ENCODE measurements at places on chromosomes 11 and 22.

GRCh38 chr11:394034-394857, at the start of gene PKP3:
Gene PKP3, plus strand, starts transcription at chr11:394209. Its CDS starts 84 bp downstream, at chr11:394293.
- DNase-seq, result no peak

DNA sequence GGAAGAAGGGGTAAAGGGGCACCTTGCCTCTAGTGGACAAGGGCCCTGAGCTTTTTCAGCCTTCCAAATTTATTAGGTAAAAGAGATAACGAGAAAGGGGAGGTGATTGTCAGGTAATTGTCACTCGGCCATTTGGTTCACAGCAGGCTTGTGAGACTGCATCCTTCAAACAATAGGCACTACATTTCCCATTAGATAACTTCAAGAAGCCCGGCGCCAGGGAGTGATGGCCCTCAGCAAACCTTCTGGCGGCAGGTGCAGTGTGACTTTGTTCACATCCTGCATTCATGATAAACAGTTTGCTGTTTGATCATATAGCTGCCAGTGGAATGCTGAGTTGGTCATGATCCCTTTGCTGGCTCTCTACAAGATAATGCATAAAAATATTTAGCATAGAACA, 185.1 kb downstream of the CWF19L2 start:
- no peak for DNase-seq

- DNase-seq, result no peak
Measured at GRCh38 chr11:9849389-9849788, 185.5 kb downstream of the SWAP70 start.

GRCh38 chr11:44334356-44335004, 24.5 kb upstream of the ALX4 start:
- no peak for DNase-seq

GRCh38 chr11:9600644-9601036, 27.2 kb downstream of the WEE1 start:
- no peak for DNase-seq

GRCh38 chr11:98104249-98104648, 916.5 kb upstream of the CNTN5 start:
- no peak for DNase-seq

GRCh38 chr11:110338684-110339083, 42.3 kb upstream of the RDX start:
- no peak for DNase-seq

DNA sequence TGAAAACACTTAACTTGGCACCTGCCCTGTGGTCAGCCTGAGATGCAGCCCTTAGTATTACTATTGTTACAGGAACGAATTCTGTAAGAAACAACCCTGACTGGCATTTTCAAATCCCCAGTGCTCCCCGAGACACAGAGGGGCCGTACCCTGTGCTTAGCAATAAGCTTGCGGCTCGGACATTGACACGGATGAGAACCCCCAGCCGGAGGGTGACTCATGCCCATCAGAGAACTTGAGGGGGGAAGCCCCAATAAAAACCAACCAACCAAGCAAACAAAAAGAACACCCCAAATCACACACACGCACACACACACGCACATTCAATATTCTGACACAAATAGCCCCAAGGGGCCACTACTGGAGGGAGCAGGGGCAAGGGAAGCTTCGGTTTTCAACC, 63.8 kb downstream of the SHISAL1 start:
- DNase-seq, result no peak

DNA sequence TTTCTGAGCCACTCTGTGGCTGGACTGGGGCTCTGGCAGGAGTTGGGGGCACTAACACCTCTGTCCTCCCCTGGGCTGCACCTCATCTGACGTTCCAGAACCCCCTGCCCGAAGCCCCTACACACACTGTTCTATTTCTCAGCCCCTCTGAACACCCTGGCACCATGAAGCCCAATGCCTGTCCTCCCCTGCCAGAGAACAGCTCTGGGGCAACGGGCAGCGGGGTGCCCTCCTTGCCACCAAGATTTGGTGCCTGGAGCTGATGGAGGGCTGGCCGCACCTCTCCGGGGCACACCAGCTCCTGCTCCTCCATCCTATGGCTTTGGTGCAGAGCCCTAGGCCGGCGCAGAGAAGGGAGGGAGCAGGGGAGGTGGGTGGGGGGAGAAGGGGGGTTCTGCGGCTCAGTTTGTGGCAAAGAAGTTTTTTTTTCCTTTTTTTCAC, 16.3 kb downstream of the DUSP8 start:
- no peak for DNase-seq

GRCh38 chr11:110948112-110948511, 235.9 kb upstream of the ARHGAP20 start:
- DNase-seq, result no peak

- no peak for DNase-seq
Measured at GRCh38 chr11:86874304-86875056, 74.1 kb downstream of the PRSS23 start.

- DNase-seq, result no peak
Measured at GRCh38 chr11:37710031-37710430, 1112.0 kb upstream of the RAG2 start.

DNA sequence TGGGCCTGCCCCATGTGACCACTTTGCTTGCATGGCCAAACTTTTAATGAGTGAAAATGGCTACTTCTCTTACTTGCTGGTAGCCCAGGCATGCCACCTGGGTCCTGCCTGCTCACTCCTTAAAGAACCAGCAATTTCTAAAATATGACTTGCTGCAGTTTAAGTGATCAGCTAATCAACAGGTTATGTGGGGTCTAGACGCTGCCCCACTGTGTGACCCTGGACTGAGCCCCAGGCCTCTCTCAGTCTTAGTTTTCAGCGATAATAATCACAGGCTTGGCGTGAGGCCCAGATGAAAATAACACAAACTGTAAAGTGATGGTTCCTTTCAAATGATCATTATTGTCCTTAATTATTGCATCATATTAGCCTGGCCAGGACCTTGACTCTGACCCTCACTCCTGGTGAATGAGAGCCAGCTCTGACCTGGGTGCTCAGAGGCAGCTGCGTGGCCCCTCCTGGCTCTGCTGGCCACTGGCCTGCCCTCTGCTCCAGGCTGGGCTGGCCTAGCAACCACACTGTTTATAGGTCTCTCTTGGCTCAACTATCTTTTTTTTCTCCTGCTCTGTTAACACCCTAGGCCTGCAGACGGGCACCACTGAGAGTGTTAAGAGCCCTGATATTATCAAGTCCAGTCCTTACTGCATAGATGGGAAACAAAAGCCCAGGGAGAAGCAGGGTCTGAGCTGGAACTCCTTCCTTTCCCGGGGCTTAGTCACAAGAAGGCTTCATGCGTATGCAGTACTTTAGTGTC, 89.7 kb downstream of the RRM1 start:
- no peak for DNase-seq

GRCh38 chr11:1100417-1101245, 26.0 kb downstream of the MUC2 start:
- no peak for DNase-seq

- DNase-seq, result no peak
Measured at GRCh38 chr11:106424111-106424510, 346.6 kb downstream of the AASDHPPT start.

GRCh38 chr11:16791191-16791961, 52.9 kb downstream of the C11orf58 start:
- peak; percentile 54 for DNase-seq

DNA sequence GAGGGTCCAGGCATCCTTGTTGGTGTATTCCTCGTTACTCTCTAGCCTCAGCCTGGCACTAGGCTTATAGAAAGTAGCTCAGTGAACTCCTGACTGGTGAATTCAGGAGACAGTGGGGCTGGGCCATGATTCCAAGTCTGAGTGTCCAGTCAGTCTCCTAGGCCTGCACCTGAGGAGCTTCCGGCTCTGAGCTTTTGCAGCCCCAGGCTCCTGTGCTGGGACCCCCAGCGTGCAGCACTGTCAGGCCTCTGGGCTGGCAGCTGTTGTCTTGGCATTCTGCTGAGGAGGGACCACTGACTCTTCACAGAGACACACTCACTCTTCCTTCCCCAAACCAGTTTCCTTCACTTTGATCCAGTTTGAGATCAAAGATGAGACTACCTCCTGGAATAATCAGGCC, 82.4 kb downstream of the CTTN start:
- DNase-seq, result no peak

DNA sequence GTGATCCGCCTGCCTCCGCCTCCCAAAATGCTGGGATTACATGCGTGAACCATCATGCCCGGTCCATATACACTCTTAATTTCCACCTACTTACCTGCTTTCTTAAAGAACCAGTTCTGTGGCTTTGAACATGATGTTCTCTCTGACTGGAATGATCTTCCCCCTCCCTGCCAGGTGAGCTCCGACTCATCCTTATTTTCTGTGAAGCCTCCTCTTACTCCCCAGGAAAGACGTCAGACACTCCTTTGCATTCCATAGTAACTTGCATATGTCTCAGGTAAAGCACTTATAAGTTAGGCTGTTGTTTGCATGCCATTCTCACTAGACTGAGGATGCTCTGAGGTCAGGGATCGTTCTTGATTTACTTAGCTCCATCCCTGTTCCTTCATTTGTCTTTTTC, 91.8 kb upstream of the RAB1B start:
- no peak for DNase-seq

- no peak for DNase-seq
Measured at GRCh38 chr11:93468290-93468689, 74.9 kb downstream of the SMCO4 start.

DNA sequence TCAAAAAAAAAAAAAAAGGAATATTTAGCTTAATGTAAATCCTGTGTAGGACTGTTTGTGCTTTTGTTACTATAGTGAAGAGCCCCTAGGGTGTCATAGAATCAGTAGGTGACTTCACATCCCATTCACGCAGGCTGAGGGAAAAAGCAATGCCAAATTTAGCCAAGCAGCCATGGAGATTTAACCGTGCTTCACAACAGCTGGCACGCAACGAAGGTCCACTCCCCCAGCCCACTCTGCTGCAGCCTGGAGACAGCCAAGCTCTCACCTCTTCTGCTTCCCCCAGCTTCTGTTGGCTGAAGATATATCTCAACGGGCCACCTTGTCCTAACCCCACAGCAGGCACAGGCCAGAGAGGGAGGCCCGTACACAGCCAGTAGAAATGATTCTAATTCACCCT, 78.8 kb upstream of the BID start:
- no peak for DNase-seq

DNA sequence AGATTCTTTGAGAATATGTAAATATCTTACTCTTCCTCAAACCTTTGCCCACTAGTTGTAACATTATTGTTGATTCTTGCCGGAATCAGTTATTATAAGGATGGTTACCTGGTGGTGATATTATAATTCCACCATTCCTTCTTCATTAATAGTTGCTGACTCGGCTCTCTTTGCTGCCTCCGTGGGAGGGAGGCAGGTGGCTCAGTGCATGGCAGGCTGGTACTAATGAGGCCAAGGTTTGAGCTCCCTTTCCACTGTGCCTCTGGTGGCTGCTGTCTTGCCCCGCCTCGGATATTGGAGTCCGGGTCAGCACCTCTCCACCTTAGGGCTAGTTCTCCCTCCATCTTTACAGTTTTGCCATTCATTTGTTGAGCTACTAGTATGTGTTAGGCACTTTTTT, 12.7 kb downstream of the CD6 start:
- no peak for DNase-seq

- no peak for DNase-seq
Measured at GRCh38 chr11:118820412-118821357, 29.7 kb upstream of the DDX6 start.

GRCh38 chr11:55936300-55936699, at the start of gene OR5I1:
Gene OR5I1, minus strand, starts transcription at chr11:55936400. Its CDS starts 0 bp downstream, at chr11:55936400.
- DNase-seq, result no peak

DNA sequence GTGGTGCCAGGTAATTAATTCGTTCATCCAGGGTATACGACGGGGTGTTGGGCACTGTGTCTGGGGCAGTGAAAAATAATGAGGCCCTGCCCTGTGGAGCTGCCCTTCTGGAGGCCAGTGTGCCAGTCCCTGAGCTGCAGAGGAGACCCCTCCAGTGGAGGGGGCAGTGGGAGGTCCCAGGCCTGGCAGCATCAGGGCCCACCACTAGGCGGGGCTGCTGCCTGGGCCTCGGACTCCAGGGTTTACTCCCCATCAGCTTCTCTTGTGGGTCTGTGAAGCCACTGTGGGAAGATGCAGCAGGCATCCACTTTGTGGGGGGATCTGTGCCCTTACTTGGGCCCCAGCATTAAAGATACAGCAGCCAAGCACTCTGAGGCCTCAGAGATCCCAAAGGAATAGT, 17.4 kb upstream of the TMPRSS6 start:
- no peak for DNase-seq

DNA sequence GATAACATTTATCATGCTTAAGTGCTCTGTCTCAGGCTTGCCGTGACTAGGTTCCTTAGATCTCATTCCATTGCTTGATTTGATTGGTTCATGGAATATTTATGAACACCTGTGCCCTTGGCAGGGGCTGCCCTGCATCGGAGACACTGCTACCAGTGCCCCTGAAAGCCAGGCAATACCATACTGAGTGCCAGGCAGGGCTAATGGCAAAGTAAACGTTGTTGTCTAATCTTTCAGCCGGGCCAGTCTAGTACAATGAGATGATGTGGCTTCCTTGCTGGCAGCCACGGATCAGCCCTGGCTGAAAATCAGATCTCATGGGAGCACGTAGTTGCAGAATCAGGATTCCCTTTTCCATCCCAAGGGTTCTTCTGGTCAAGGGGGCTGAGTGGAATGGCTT, 5.0 kb upstream of the PGA3 start:
- no peak for DNase-seq

DNA sequence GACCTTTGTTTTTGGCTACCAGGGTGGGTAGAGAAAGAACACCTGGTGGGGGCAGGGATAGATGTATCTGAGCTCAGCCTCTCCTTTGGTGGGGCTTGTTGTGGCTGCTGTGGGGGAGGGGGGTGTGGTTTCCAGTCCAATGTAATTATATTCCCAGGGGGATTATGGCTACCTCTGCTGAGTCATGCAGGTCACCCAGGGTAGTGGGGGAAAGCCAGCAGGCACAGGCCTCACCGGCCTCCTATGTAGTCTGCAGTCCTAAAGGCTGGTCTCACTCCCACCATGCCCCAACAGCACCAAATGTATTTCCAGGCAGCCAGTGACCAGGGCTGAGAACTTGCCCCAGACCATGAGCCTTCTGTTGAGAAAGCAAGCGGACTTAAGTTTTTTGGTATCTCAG, 119.6 kb downstream of the DYNC2H1 start:
- no peak for DNase-seq

- DNase-seq, result no peak
Measured at GRCh38 chr11:116927163-116927974, 89.9 kb upstream of the APOA1 start.

DNA sequence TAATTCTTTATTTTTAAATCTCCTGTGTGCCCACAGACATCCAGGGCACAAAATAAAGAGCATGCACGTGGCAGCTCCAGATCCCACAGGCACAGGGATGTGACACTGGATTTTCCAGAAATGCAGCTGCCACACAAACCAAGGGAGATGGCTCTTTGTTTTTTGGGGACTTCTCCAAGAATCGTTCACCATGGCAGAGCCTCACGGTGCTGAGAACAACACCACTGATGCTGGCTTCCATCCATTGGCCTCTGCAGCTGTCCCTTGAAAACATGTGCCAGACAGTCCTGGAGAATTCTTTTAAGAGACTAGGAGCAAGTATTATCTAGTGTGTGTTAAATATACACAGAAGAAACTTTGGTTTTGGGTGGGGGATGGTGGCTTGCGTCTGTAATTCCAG, 108.4 kb upstream of the SLC22A12 start:
- DNase-seq, result no peak

- DNase-seq, result no peak
Measured at GRCh38 chr11:65501186-65501471, 2.3 kb downstream of the MALAT1 start.
